ENCODE measurements at places on chromosomes 5 and 9.

GRCh38 chr9:121272401-121272948, 4.5 kb downstream of the GSN start:
- DNase-seq, result no peak

DNA sequence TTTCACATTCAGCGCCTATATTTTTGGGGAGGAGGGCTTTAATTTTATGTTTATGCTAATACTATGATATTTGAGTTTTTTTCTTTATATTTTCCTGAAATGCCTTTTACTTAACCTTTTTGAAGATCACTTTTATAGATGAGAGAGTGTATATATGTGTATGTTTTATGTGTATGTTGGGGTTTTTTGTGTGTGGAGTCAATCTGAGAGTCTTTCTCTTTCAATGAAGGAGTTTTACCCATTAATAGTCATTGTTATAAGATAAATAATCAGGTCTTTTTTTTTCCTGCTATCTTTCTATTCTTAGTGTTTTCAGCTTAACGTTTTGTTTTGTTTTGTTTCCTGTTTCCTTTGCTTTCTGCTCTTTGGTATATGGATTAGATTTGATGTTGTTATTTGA, 112.2 kb downstream of the TEX10 start:
- DNase-seq, result no peak

DNA sequence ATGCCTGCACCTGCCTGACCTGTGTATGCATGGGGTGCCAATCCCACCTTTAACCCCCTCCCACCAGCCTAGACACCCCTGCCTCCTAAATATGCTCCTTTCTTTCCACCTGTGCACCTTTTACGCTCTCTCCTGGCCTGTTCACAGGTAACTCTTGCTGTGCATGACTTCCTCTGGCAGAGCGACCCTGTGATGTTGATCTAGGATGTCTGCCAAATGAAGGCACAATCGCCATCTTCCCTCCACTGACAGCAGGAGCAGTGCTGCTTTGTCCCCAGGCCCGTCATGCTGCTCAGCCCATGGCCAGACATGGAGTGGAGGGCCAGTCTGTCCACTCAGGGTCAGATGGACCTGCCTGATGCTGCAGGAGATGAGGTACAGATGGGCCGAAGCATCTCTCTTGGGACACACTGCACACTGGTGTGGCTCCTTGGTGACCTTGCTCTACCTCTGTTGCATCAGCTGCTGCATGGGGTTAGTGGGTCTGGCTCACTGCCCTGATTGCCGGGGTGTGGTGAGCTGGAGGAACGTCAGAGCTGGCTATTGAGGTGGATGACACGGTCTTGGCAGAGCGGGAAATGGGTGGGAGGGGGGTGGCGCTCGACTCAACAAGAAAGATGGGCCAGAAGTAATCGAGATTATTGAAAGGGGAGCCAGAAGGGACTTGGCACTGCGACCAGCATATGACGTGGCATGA, 101.7 kb upstream of the PITX1 start:
- DNase-seq, result no peak

DNA sequence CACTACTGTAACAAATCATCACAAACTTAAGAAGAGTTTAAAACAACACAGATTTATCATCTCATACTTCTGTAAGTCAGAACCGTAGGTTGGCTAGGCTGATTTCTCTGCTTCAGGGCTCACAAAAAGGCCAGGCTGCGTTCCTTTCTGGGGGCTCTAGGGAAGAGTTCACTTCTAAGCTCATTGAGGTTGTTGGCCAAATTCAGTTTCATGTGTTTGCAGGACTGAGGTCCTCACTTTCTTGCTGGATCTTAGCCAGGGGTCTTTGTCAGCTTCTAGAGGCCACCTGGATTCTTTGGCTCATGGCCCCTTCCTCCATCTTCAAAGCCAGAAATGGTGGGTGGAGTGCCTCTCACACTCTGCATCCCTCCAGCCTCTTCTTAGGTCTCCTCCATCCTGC, 76.0 kb downstream of the ACTBL2 start:
- DNase-seq, result no peak

DNA sequence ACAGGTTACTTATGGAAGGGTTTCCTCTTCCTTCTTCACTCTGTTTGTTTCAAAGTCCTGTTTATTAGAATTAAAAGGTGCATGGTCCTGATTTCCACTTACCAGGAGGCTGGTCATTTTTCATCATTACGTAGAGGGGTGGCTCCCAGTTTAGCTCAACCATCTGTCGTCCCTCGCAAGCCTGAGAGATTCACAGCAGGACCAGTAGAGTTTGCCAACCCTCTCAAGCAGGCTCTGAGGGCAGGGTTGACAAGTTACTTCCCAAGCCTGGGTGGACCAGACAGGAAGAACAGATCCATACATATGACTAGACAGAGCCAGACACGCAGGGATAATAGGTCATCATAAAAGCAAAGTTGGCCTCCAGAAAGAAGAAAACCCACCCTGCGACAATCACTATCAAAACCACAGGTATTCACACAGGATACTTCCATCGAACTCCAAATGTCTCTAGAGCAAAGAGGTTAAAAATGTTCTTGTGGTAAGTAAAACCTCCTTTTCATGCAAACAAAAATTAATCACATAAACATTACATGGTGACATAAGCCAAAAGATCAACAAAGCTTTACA, 151.9 kb downstream of the ELAVL2 start:
- DNase-seq, result no peak

DNA sequence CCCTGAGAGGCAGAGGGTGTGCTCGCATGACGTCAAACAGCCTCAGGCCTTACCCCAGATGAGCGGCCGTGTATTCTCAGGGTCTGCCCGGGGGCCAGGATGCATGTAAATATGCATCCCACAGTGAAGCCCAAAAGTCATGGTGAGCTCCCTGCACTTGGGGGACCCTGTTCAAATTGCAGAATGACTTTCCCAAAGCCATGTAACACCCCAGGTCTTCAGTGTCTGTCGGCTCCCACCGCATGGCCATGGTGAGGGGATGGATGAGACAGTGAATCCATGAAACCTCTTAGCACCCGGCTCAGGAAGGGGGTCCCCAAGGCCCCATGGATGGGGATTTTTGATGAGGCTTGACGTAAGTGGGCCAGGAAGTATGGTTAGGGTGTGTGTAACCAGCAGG, 9.3 kb upstream of the COL5A1 start:
- DNase-seq, result no peak

- DNase-seq, result no peak
Measured at GRCh38 chr9:136665111-136665703, 2.5 kb downstream of the EGFL7 start.

DNA sequence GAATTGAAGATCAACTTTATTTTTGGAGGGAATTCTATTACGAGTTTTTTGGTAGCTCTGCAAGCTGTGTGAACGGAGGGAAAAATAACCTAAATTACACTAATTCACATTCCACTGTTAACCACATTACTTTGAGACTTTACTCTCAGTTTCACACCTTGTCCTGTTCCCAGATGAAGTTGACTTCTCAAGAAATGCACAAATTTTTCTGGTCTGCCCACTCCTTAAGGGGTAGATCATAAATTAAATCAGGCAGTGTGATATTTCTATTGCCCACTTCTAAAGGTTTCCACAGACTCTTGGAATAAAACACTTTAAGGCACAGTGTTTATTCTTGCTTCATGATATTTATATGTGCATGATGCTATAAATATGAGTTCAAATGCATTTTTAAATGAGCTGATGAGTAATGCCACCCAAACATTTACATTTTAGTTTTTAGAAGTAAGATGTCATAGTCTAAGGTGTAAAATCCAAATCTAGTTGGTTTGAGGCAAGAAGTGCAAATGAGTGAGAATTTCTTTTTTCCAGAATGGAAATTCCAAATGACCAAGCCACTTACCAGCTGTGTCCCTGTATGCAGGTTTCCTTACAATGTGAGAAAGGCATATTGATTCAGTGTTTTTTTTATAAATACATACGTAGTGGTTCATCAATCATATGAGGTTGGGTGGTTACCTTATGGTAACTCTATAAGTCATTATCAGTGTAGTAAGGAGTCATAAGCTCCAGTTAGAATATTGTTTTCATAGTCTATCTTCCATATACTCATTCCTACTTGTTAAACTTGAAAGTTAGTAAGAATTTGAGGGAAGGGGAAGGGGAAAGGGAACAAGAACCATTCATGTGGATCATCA, 437.7 kb upstream of the MEF2C start:
- no peak for DNase-seq

- no peak for DNase-seq
Measured at GRCh38 chr5:95958310-95959014, 3.2 kb downstream of the ELL2 start.

DNA sequence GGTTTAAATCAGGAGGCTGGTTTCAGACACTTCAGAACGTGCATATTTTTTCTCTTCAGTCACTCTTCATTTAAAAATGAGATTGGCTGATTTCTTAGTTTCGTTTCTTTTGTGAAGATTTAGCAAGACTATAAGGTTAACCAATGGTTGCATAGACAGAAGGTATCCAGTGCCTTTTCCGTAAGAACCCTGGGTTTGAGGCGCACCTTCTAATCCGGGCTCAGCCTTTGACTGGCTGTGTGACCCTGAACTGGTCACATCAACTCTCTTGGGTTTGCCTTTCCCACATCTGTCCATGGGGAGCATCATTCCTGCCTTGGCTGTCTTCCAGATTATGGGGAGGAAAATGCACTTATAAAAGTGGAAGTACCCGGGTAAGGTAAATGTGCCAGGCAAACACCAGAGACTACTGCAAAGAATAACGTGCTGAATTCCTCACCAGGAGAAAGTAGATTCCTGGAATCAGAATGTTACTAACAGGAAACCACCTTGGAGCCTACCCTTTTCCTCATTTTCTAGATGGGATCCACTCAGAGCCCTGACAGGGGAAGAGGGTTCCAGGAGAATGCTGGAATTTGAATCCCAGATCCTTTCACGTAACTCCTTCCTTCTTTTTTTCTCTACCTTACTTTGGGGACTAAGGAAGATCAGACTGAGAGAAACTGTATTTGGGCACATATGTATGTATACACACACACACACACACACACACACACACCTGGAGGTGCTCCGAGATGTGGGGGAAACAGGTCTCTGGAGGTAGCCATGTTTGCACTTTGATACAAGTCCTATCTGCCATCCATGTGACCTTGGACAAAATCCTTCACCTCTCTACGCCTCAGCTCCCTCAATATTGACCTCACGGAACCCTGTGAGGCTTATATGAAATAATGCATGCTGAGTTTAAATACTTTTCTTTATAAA, 6.8 kb downstream of the HAND1 start:
- DNase-seq, result no peak

DNA sequence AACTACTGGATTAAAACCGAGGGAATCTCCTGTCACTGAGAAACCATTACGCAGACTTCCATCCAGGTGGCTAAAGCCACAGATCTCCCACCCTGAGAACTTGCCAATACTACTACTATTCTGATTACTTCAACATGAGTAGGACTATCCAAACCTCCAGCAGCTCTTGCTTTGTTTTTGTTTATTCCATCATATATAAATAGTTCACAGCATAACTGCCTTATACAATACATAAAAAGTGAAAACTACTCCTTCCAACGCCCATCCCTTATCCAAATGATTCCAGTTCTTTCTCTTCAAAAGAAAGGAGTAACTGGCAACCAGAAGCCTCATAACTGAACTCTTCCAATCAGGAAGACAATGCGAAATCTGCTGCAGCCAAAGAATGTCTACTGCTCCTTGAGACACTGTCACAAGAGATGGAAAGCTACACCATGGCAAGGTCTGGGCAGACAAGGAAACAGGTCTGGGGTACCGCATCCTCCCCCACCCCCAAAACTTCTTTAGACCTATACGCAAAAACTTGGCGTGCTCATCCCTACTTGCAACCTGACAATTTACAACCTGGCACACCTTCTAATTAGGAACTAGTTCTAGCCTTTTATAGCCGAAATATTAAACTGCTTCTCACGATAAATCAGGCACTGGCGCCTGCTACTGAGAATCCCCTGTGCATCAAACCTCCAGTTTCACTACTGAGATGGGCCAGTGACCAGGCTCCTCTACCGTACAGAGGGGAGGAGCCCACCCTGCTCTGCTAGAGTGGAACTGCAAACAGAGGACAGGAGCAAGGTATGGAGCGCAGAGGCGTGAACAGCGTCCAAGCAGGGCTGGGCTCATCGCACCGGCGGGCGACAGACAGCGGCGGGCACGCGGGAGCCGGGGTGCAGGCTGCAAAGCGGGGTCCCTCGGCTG, 986 bp downstream of the PLPP1 start:
- no peak for DNase-seq

DNA sequence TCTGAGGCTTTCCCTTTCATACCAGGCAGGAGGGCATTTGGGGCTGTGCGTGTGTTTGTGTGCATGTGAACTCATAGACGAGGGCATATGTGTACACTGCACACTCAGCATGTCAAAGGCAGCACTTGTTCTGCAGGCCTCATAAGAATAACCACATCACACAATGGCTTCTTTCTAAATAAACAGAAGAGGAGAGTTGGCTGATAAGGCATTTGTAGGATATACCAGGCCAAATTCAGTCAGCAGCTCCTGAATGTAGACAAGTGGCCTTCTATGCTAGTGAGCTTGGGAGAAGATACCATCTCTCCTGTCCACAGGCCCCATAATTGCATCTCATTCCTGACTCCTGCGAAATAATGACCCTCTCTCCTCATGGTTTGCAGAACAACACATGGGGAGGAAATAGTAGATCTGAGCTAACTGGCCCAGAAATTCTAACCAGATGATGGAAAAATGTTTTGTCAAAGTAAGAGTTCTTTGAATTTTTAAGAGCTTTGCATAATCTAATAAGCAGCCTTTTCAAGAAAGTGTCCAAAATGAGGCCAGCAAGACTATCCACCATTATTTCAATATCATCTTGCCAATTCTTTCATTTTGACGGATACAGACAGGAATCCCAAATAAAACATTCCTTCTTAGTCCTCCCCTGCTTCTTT, 60.5 kb upstream of the GAS1 start:
- DNase-seq, result no peak

GRCh38 chr9:35690614-35691333, 1.0 kb upstream of the TPM2 start:
- peak; percentile 79 for DNase-seq

- peak; percentile 49 for DNase-seq
Measured at GRCh38 chr5:160508780-160509361, 87.2 kb downstream of the PTTG1 start.

DNA sequence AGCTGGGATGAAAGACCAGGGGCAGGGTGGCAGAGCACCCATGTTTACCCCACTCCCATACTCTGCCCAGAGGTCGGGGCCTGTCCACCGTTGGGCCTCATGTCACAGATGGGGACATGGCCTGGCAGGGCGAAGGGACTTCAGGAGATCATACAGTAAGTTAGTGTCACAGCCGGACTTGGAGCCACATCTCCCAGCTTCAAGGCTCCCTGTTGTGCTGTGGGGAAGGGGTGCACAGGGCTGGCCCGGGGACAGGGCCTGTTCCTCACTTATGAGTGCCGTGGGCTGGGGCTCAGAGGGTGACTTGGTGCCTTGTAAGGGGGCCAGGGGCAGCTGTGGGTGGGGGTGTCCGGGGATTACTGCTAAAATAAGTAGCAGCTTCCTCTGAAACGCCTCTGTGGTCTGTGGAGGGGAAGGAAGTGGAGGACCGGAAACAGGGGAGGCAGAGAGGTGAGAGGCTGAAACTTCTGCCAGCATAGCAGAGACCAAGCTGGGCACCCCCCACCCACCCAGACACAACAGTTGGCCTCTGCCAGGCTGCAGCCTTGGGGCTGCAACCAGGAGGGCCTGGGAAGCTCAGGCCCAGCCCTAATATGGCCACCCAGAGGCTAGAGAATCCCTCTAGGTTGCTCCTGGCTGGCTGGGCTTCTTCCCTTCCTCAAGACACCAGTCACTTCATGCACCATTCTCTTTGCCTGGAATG, 41.1 kb upstream of the NEK6 start:
- DNase-seq, result no peak

All from right lung (tissue), 10 donors.